ENCODE measurements at places on chromosomes 1 and 21. TPM values are rescaled to one million over a fixed set of nuclear protein-coding genes. Genes with fewer than 3 reads are reported as not detected.

The ARMH1 gene
- total RNA-seq: 1.1 TPM

The FAM163A gene
- total RNA-seq: 0.16 TPM

DNA sequence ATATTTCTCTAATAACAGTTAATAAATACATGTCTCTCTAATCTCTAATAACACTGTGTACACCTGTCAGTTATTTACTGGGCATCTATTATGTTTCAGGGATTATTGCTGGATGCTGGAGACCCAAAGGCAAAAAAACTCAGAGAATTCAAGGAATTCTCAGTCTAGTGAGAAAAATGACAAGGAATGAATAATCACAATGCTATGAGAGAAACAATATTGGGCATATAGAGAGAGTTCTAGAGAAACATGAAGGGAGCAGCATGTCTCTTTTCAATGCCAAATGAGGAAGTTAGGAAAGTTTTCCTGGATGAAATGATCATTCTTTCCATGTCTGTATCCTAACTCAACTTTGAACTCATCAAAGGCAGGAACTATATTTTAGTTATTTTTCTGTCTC lies 82.8 kb downstream of the TNFSF18 start:
- H3K27ac ChIP-seq: no peak overlapping the region
- DNase-seq: no peak
- no peaks in the 10 kb centered on the region for H3K4me1 ChIP-seq
- no peak overlapping the region for H3K4me3 ChIP-seq
- H3K27me3 ChIP-seq: no peaks in the 10 kb centered on the region

The TTC34 gene
- 0.91 TPM for total RNA-seq

The KRTAP19-1 gene
- total RNA-seq: not detected

DNA sequence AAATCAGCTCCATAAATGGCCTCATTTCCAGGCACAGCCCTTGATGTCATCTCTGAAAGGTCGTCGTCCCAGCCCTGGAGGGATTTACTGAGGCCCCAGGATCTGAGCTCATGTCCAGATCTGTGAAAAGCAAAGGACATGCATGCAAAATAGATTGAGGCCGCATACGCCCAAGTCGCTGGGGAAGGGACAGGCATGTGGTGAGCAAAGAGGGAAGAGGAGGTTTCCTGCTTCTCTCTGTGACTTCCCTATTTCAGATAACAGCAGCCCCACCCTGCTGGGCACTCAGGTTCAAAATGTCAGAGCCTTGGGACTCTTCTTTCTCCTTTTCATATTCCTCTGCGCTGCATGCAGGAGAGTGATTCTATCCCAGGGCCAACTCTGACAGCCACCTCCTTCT lies 197.2 kb downstream of the ADSS2 start:
- H3K36me3 ChIP-seq: no peaks in the 10 kb centered on the region
- no peak overlapping the region for H3K27ac ChIP-seq
- peaks cover 12% of the 10 kb centered on the region for H3K27me3 ChIP-seq

DNA sequence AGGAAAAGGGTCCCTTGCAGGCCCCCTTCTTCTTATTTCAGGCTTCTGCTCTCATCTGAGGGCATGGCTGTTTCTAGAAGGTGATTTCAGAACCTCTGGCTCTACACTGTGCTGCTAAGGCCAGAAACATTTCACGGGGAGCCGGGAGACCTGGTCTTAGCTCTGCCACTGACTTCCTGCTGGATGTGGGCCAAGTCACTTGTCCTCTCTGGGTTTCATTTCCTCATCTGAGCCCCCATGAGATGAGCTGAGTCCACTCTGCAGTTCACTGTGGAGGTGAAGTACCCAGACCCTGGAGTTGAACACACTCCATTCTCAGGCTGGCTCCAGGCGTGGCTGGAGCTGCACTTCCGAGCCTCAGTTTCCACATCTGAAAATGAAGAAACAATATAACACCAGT lies 2.1 kb downstream of the PADI1 start:
- DNase-seq: peak; percentile 36
- H3K4me1 ChIP-seq: no peaks in the 10 kb centered on the region
- H3K27me3 ChIP-seq: peaks cover 74% of the 10 kb centered on the region
- H3K4me3 ChIP-seq: no peak overlapping the region
- H3K36me3 ChIP-seq: no peaks in the 10 kb centered on the region

GRCh38 chr21:16419188-16419921 lies 689.6 kb downstream of the USP25 start:
- H3K36me3 ChIP-seq: no peaks in the 10 kb centered on the region
- peak overlapping the region; percentile 92 for H3K27ac ChIP-seq
- H3K4me1 ChIP-seq: peaks cover 29% of the 10 kb centered on the region
- no peaks in the 10 kb centered on the region for H3K27me3 ChIP-seq

The ITLN2 gene
- 0.19 TPM for total RNA-seq

GRCh38 chr1:207996636-207997035 lies 85.7 kb upstream of the CD34 start:
- no peak for DNase-seq
- H3K27me3 ChIP-seq: no peaks in the 10 kb centered on the region
- no peak overlapping the region for H3K27ac ChIP-seq
- H3K36me3 ChIP-seq: no peaks in the 10 kb centered on the region

- peaks cover 28% of the 10 kb centered on the region for H3K36me3 ChIP-seq
- no peak for DNase-seq
- H3K27ac ChIP-seq: no peak overlapping the region
- no peak overlapping the region for H3K4me3 ChIP-seq
Measured at GRCh38 chr1:110393691-110394492, 3.1 kb upstream of the SLC16A4 start.

GRCh38 chr1:66413136-66413837 lies 120.7 kb upstream of the SGIP1 start:
- H3K4me1 ChIP-seq: no peaks in the 10 kb centered on the region
- no peaks in the 10 kb centered on the region for H3K27me3 ChIP-seq
- no peaks in the 10 kb centered on the region for H3K36me3 ChIP-seq
- DNase-seq: no peak
- H3K4me3 ChIP-seq: no peak overlapping the region

- H3K4me3 ChIP-seq: peak overlapping the region; percentile 93
- H3K27me3 ChIP-seq: no peaks in the 10 kb centered on the region
- peaks cover 57% of the 10 kb centered on the region for H3K4me1 ChIP-seq
- no peak overlapping the region for H3K27ac ChIP-seq
- peaks cover 33% of the 10 kb centered on the region for H3K36me3 ChIP-seq
- DNase-seq: no peak
Measured at GRCh38 chr21:39345440-39345839, 3.4 kb downstream of the HMGN1 start.

- no peak for DNase-seq
- H3K4me3 ChIP-seq: no peak overlapping the region
- no peak overlapping the region for H3K27ac ChIP-seq
- no peaks in the 10 kb centered on the region for H3K4me1 ChIP-seq
- H3K36me3 ChIP-seq: no peaks in the 10 kb centered on the region
- peaks cover 75% of the 10 kb centered on the region for H3K27me3 ChIP-seq
Measured at GRCh38 chr1:29757866-29758780, 521.8 kb downstream of the PTPRU start.

- peaks cover 37% of the 10 kb centered on the region for H3K4me1 ChIP-seq
- H3K4me3 ChIP-seq: no peak overlapping the region
- no peaks in the 10 kb centered on the region for H3K27me3 ChIP-seq
- H3K36me3 ChIP-seq: peaks cover 14% of the 10 kb centered on the region
- DNase-seq: no peak
- H3K27ac ChIP-seq: peak overlapping the region; percentile 3
Measured at GRCh38 chr1:234473118-234473517, 5.9 kb downstream of the TARBP1 start.

- peaks cover 65% of the 10 kb centered on the region for H3K4me1 ChIP-seq
- H3K27me3 ChIP-seq: no peaks in the 10 kb centered on the region
- no peaks in the 10 kb centered on the region for H3K36me3 ChIP-seq
- peak overlapping the region; percentile 87 for H3K27ac ChIP-seq
- no peak for DNase-seq
Measured at GRCh38 chr1:6353619-6353954, 40.0 kb downstream of the ACOT7 start.

GRCh38 chr1:40648928-40649591 lies 16.4 kb downstream of the RIMS3 start:
- no peak overlapping the region for H3K4me3 ChIP-seq
- DNase-seq: no peak
- H3K4me1 ChIP-seq: peaks cover 17% of the 10 kb centered on the region
- peaks cover 4% of the 10 kb centered on the region for H3K27me3 ChIP-seq
- H3K27ac ChIP-seq: no peak overlapping the region
- no peaks in the 10 kb centered on the region for H3K36me3 ChIP-seq

DNA sequence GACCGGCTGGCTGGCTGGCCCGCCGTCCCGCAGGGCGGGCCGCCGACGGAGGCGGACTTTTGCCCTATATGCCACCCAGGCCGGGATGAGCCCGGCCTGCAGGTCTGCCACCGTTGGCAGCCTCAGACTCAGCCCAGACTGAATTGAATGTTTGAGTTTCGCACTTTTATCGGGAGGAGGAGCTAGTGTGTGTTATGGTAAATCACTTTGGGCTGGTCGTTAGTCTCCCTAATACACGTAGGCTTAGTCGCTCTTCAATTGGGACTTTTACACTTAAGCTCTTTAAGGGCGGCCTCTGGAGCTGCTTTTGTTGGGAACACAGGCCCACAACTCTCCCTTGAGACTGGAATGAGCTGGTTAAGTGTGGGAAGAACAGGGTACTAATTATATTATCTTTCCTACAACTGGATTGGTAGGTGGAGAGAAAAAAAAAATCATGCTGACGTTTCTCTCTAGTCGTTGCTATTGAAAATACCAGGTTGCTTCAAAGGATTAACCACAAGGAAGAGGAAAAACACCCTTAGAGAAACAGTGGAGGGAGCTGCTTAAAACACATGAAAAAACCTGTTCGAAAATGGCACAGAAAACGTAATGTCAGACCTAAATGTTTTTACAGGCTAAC lies 1.4 kb upstream of the IRF2BP2 start:
- H3K27me3 ChIP-seq: no peaks in the 10 kb centered on the region
- peak overlapping the region; percentile 74 for H3K4me3 ChIP-seq
- H3K4me1 ChIP-seq: peaks cover 68% of the 10 kb centered on the region
- no peak for DNase-seq

- peaks cover 16% of the 10 kb centered on the region for H3K4me1 ChIP-seq
- H3K27me3 ChIP-seq: peaks cover 3% of the 10 kb centered on the region
- no peaks in the 10 kb centered on the region for H3K36me3 ChIP-seq
- H3K4me3 ChIP-seq: peak overlapping the region; percentile 86
- DNase-seq: peak; percentile 74
- H3K27ac ChIP-seq: peak overlapping the region; percentile 73
Measured at GRCh38 chr1:7680207-7680954, 90.7 kb upstream of the VAMP3 start.

GRCh38 chr1:62810420-62811274 lies 26.7 kb downstream of the ATG4C start:
- no peaks in the 10 kb centered on the region for H3K27me3 ChIP-seq
- H3K4me3 ChIP-seq: no peak overlapping the region
- no peak overlapping the region for H3K27ac ChIP-seq
- H3K4me1 ChIP-seq: no peaks in the 10 kb centered on the region

- no peaks in the 10 kb centered on the region for H3K27me3 ChIP-seq
- no peak overlapping the region for H3K4me3 ChIP-seq
- DNase-seq: no peak
- H3K27ac ChIP-seq: peak overlapping the region; percentile 90
- H3K36me3 ChIP-seq: peaks cover 17% of the 10 kb centered on the region
Measured at GRCh38 chr1:33151116-33151515, 30.7 kb downstream of the TRIM62 start.

GRCh38 chr1:153119491-153119971 lies 6.2 kb upstream of the SPRR2F start:
- no peak overlapping the region for H3K27ac ChIP-seq
- DNase-seq: no peak
- no peaks in the 10 kb centered on the region for H3K36me3 ChIP-seq
- no peak overlapping the region for H3K4me3 ChIP-seq
- no peaks in the 10 kb centered on the region for H3K27me3 ChIP-seq
- H3K4me1 ChIP-seq: no peaks in the 10 kb centered on the region

DNA sequence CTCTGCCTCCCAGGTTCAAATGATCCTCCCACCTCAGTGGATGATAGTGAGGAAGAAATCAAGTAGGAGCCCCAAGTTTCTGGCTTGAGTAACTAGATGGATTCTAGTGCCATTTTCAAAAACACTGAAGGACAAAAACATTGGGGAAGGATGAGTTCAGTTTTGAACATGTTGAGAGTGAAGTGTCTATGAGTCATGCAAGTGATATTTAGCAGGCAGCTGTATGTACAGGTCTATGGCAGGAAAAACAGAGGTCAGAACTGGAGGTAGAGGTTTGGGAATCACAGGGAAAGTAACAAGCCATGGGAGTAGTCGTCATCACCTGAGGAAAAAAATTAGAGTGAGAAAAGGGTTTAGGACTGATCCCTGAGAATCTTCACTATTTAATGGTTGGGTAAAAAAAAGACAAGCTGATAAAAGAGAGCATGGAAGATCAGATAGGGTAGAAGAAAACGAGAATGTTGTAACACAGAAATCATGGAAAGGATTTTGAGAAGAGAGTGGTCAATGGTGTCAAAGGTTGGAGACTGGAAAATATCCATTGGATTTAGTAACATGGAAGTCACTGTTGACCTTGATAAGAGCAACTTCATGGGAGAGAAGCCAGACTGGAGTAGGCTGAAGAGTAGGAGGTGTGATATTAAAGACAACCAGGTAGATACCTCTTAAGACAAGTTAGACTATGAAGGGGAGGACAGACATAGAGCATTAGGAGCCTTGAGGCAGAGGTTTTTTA lies 53.1 kb downstream of the DIPK1A start:
- H3K27me3 ChIP-seq: no peaks in the 10 kb centered on the region
- DNase-seq: no peak
- H3K27ac ChIP-seq: no peak overlapping the region
- no peaks in the 10 kb centered on the region for H3K36me3 ChIP-seq
- H3K4me3 ChIP-seq: no peak overlapping the region

The CHIA gene
- total RNA-seq: not detected

DNA sequence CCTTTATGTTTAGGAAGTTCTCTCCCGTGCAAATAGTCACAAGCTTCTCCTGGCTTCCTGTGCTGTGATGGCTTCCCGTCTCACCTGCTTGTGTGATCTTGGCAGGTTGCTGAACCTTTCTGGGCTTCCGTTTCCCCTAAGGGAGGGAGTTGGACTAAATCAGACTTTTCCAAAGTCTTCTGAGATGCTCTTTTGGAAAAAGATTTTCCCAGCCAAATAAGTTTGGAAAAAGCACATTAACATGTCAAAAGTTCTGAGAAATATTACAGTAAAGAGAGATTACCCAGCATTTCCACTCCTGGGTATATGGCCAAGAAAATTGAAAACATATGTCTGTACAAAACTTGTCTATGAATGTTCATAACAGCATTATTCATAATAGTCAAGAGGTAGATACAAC lies 36.0 kb upstream of the TENT5C start:
- no peaks in the 10 kb centered on the region for H3K27me3 ChIP-seq
- no peaks in the 10 kb centered on the region for H3K4me1 ChIP-seq
- no peak overlapping the region for H3K27ac ChIP-seq
- DNase-seq: no peak
- no peak overlapping the region for H3K4me3 ChIP-seq

DNA sequence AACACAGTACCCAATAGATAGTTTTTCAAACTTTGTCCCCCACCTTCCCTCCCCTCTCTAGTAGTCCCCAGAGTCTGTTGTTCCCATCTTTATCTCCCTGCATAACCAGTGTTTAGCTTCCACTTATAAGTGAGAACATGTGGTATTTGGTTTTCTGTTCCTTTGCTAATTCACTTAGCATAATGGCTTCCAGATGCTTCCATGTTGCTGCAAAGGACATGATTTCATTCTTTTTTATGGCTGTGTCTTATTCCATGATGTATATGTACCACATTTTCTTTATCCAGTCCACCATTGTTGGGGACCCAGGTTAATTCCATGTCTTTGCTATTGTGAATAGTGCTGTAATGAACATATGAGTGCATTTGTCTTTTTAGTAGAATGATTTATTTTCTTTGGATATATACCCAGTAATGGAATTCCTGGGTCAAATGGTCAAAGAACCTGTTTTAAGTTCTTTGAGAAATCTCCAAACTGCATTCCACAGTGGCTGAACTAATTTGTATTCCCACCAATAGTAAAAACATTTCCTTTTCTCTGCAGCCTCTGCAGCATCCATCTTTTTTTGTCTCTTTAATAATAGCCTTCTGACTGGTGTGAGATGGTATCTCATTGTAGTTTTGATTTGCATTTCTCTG lies 126.0 kb downstream of the AK5 start:
- H3K4me1 ChIP-seq: no peaks in the 10 kb centered on the region
- no peaks in the 10 kb centered on the region for H3K36me3 ChIP-seq
- DNase-seq: no peak
- H3K27ac ChIP-seq: no peak overlapping the region

All from left ventricle myocardium inferior (tissue), 1 donor.